ENCODE measurements at places on chromosomes 7 and 10. TPM values are rescaled to one million over a fixed set of nuclear protein-coding genes. Genes with fewer than 3 reads are reported as not detected.

DNA sequence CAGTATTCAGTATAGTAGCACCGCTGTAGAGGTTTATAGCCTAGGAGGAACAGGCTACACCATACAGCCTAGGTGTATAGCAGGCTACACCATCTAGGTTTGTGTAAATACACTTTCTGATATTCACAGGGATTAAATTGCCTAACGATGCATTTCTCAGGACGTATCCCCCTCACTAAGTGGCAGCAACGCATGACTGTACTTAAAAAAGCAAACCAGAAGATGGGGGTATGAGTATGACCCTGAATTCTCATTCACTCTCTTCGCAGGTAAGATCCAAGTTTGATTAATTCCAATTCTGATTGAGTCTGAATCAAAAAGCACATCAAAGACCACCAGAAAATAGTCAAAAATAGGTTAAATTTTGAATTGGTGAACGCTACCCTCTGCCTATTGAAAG, 972 bp downstream of the ORC5 start:
- DNase-seq = no peak
- H3K27me3 ChIP-seq = no peaks in the 10 kb centered on the region
- no peak overlapping the region for H3K27ac ChIP-seq
- peak overlapping the region; percentile 94 for H3K4me3 ChIP-seq
- peaks cover 22% of the 10 kb centered on the region for H3K36me3 ChIP-seq

GRCh38 chr7:133646472-133647315, 393.8 kb downstream of the EXOC4 start:
- H3K27ac ChIP-seq = no peak overlapping the region
- H3K27me3 ChIP-seq = no peaks in the 10 kb centered on the region
- DNase-seq = no peak
- H3K36me3 ChIP-seq = no peaks in the 10 kb centered on the region
- H3K4me3 ChIP-seq = no peak overlapping the region
- peaks cover 14% of the 10 kb centered on the region for H3K4me1 ChIP-seq

DNA sequence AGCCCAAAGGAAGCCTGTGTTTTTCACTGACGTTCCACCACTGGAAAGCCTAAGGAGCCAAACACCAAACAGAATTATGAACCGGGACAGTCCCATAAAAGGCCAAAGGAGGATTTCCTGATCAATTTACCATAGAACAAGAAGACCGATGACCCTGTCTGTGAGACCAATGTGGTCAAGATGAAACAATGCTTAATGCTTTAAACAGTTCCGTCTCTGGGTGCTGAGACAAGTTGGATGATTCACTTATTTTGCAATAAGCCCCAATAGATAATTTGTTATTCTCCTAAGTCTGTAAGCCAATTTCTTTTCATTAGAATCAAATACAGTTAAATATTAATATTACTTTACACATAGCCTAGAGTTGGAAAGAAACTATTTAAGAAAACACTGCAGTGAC, 134.9 kb downstream of the MICU1 start:
- DNase-seq = no peak
- no peak overlapping the region for H3K4me3 ChIP-seq
- no peaks in the 10 kb centered on the region for H3K4me1 ChIP-seq
- no peak overlapping the region for H3K27ac ChIP-seq

DNA sequence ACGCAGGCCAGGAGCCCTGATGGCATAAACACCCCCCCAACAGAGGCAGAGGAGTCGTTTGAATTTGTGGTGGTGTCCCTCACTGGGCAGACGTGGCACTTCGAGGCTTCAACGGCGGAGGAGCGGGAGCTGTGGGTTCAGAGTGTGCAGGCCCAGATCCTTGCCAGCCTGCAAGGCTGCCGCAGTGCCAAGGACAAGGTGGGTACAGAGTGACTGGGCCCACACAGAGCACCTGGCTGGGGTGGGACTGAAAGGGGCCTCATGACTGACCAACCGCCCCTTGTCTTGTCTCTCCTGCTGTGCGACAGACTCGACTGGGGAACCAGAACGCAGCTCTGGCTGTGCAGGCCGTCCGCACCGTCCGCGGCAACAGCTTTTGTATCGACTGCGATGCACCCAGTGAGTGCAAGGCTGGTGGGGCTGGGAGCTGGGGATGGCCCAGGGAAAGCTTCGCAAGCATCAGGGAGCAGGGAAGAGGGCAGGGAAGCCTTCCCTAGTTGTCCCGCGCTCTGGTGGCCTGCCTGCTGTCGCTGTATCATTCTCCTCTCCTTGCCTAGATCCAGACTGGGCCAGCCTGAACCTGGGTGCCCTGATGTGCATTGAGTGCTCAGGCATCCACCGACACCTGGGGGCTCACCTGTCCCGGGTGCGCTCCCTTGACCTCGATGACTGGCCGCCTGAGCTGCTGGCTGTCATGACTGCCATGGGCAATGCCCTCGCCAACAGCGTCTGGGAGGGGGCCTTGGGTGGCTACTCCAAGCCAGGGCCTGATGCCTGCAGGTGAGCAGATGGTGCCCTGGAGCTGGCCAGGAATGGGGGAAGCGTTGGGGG, 25.4 kb downstream of the GBX1 start:
- no peak for DNase-seq
- H3K4me1 ChIP-seq = no peaks in the 10 kb centered on the region
- H3K36me3 ChIP-seq = peaks cover 81% of the 10 kb centered on the region
- no peak overlapping the region for H3K27ac ChIP-seq
- no peak overlapping the region for H3K4me3 ChIP-seq

GRCh38 chr10:126663328-126663727, 7.2 kb downstream of the C10orf90 start:
- H3K4me1 ChIP-seq = peaks cover 9% of the 10 kb centered on the region

GRCh38 chr7:123096976-123097375, 101.5 kb upstream of the TAS2R16 start:
- H3K4me3 ChIP-seq = no peak overlapping the region
- H3K4me1 ChIP-seq = no peaks in the 10 kb centered on the region
- no peak overlapping the region for H3K27ac ChIP-seq
- DNase-seq = no peak
- H3K27me3 ChIP-seq = no peaks in the 10 kb centered on the region

DNA sequence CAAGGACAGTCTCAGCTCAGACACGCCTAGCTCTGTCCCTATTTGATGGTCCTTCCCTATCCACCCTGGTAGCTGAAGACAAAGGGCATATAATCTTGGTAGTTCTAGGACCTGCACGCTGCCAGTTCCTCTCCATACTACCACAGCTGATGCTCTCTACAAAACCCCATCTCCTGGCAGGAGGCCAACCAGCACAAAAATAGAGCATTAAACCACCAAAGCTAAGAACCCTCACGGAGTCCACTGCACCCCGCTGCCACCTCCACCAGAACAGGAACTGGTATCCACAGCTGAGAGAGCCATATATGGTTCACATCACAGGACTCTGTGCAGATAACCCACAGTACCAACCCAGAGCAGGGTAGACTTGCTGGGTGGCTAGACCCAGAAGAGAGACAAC, 299.4 kb downstream of the LRRTM3 start:
- no peak for DNase-seq
- no peak overlapping the region for H3K27ac ChIP-seq
- H3K4me1 ChIP-seq = no peaks in the 10 kb centered on the region
- H3K27me3 ChIP-seq = no peaks in the 10 kb centered on the region

- DNase-seq = no peak
- H3K4me3 ChIP-seq = no peak overlapping the region
- no peaks in the 10 kb centered on the region for H3K36me3 ChIP-seq
- H3K27me3 ChIP-seq = no peaks in the 10 kb centered on the region
These were observed 23.3 kb upstream of the SMARCD3 start for GRCh38 chr7:151271699-151272355.

GRCh38 chr10:5613481-5614154, 52.8 kb downstream of the ASB13 start:
- H3K36me3 ChIP-seq = no peaks in the 10 kb centered on the region
- no peaks in the 10 kb centered on the region for H3K4me1 ChIP-seq
- no peaks in the 10 kb centered on the region for H3K27me3 ChIP-seq
- no peak overlapping the region for H3K4me3 ChIP-seq
- DNase-seq = no peak

DNA sequence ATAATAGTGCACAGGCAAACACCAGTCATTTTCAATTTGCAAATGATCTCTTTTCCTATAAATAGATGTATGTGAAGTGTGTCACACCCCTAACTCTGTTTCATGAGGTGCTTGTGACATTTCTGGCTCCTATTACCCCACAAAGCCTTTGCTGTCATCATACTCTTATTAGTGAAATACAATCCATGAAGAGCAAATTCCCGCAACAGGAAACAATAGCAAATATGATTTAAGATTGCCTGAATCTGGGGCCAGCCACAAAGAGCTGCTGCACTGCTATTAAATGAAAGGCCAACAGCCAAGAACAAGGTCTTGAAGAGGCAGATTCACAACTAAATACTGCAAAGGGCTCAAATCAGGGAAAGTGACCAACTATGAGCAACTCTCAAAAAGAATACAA, 96.3 kb upstream of the CAV2 start:
- H3K27ac ChIP-seq = no peak overlapping the region
- H3K4me1 ChIP-seq = peaks cover 3% of the 10 kb centered on the region
- H3K36me3 ChIP-seq = no peaks in the 10 kb centered on the region
- H3K27me3 ChIP-seq = no peaks in the 10 kb centered on the region

- no peaks in the 10 kb centered on the region for H3K36me3 ChIP-seq
- no peak overlapping the region for H3K4me3 ChIP-seq
- no peaks in the 10 kb centered on the region for H3K27me3 ChIP-seq
- H3K4me1 ChIP-seq = peaks cover 16% of the 10 kb centered on the region
- no peak for DNase-seq
These were observed 128.9 kb downstream of the PLXDC2 start for GRCh38 chr10:19944911-19945663.

DNA sequence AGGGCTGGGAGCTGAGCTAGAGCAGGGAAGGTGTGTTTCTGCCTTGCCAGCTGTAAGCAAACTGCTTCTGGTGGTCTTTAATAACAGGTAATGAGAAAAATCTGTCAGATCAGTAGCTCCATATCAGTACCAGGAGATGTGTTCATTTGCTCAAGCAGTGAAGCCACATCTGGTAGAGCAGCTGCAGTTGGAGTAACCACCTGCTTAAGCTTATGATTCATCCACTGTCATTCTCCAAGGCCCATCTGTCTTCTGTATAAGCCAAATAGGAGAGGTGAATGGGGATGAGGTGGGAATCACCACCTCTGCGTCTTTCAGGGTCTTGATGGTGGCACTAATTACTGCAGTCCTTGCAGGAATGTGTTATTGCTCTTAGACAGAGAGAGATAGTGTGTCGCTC, 18.4 kb upstream of the COBL start:
- no peak for DNase-seq
- H3K36me3 ChIP-seq = no peaks in the 10 kb centered on the region
- H3K4me1 ChIP-seq = no peaks in the 10 kb centered on the region

GRCh38 chr10:31128536-31128935, 96.9 kb upstream of the ZNF438 start:
- peaks cover 5% of the 10 kb centered on the region for H3K4me1 ChIP-seq
- DNase-seq = no peak
- H3K36me3 ChIP-seq = no peaks in the 10 kb centered on the region
- H3K27ac ChIP-seq = no peak overlapping the region
- H3K4me3 ChIP-seq = no peak overlapping the region

DNA sequence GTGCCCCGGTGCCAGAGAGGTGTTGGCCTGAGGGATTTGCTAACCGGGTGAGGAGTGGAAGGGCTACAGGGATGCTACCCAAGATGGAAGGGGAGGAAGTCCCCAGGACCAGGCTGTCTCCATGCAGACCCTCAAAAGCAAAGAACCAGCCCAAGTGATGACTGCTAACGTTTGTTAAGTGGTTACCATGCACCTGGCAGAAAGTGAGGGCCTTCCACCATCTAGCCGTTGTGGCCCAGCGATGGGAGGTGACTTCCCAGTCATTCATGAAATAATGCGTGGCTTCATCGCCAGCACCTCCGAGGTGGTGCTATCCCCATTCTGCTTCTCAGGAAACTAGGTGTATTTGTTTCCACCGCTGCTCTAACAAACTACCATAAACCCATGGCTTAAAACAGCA, 86.8 kb upstream of the LANCL2 start:
- no peaks in the 10 kb centered on the region for H3K27me3 ChIP-seq
- no peak overlapping the region for H3K27ac ChIP-seq
- no peak overlapping the region for H3K4me3 ChIP-seq

- H3K27me3 ChIP-seq = no peaks in the 10 kb centered on the region
- H3K4me3 ChIP-seq = no peak overlapping the region
- DNase-seq = no peak
- H3K36me3 ChIP-seq = no peaks in the 10 kb centered on the region
These were observed 156.4 kb upstream of the PCBD1 start for GRCh38 chr10:71044720-71045119.

DNA sequence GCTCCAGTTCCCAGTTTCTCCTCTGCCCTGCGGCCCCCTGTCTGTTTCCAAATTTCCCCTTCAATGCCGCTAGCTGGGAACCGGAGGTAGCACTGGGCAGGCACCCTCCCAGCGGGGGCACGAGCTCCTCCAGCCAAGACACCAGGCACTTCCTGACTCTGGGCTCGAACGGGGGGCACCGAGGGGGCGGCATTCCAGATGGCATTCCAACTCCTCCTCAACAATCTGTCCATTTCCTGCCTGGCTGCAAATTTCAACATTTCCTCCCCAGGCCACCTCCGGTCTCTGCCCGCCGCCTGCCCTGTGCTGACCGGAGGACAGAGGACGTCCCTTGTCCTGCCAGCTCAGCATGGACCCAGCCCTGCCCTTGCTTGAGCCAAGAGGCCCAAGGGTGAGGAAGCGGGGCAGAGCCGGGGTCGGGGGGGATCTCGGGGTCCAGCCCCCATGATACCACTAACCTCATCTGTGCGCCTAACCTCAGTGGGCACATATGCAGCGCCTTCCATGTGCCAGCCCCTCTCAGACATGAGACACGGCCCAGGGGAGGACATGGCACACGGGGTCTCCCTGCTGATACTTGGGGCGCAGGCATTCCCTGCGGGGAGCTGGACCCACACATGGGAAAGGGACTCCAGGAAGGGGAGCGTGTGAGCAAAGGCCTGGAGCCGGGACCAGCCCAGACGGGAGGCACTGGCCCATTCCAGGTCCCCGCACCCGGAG, 58.0 kb downstream of the PDGFA start:
- H3K4me1 ChIP-seq = peaks cover 10% of the 10 kb centered on the region
- H3K27ac ChIP-seq = no peak overlapping the region
- H3K4me3 ChIP-seq = no peak overlapping the region
- no peaks in the 10 kb centered on the region for H3K27me3 ChIP-seq

- no peaks in the 10 kb centered on the region for H3K27me3 ChIP-seq
- H3K4me1 ChIP-seq = peaks cover 13% of the 10 kb centered on the region
- H3K27ac ChIP-seq = peak overlapping the region; percentile 97
- H3K4me3 ChIP-seq = peak overlapping the region; percentile 65
These were observed 356 bp upstream of the NDUFB2 start for GRCh38 chr7:140696024-140696679.

- H3K36me3 ChIP-seq = peaks cover 3% of the 10 kb centered on the region
- no peaks in the 10 kb centered on the region for H3K27me3 ChIP-seq
- H3K27ac ChIP-seq = no peak overlapping the region
- DNase-seq = no peak
- H3K4me3 ChIP-seq = no peak overlapping the region
These were observed 19.6 kb upstream of the AGBL3 start for GRCh38 chr7:134966691-134967090.

- no peaks in the 10 kb centered on the region for H3K36me3 ChIP-seq
- H3K4me3 ChIP-seq = no peak overlapping the region
- no peaks in the 10 kb centered on the region for H3K4me1 ChIP-seq
- H3K27me3 ChIP-seq = no peaks in the 10 kb centered on the region
- H3K27ac ChIP-seq = no peak overlapping the region
- no peak for DNase-seq
These were observed 41.3 kb upstream of the UCN3 start for GRCh38 chr10:5323446-5323845.

HOXA9 gene
- not detected for total RNA-seq

C7orf33 gene
- total RNA-seq = not detected

TSPAN33 gene
- 2.6 TPM for total RNA-seq

HECW1 gene
- 1.0 TPM for total RNA-seq

SCRN1 gene
- total RNA-seq = 13.3 TPM

NME8 gene
- total RNA-seq = not detected

STK31 gene
- 4.2 TPM for total RNA-seq

UCMA gene
- not detected for total RNA-seq

INHBA gene
- total RNA-seq = 69.8 TPM
